ENCODE measurements at places on chromosomes 1 and 21.

GRCh38 chr1:24151175-24151533, 8.2 kb upstream of the IL22RA1 start:
- DNase-seq, result peak; percentile 86

DNA sequence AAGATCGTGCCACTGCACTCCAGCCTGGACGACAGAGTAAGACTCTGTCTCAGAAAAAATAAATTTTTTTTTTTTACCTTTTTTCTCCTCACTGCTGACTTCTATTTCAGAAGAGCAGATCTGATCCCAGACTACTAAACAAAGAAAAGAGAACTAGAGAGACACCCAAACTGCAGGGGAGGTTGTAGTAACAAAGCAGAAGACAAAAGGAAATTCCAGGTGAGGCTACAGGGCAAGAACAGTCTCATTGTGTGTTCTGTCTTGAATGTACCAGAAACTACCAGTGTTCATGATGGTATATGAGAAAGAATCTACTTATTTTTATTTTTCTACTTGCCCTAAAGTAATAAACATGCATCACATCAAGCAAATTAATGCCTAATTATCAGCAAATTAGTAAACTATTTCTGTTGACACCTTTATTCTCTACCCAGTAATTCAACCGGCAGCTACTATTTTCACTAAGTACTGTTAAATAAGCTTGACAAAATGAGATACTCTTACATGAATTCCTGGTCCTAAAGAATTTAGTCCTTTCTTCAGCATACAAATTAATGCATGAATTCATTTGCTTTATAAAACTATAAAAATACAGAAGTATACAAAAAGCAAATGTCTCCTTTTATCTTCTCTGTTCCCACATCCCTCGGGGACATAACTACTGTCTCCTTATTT, 40.6 kb downstream of the ARID4B start:
- no peak for DNase-seq

DNA sequence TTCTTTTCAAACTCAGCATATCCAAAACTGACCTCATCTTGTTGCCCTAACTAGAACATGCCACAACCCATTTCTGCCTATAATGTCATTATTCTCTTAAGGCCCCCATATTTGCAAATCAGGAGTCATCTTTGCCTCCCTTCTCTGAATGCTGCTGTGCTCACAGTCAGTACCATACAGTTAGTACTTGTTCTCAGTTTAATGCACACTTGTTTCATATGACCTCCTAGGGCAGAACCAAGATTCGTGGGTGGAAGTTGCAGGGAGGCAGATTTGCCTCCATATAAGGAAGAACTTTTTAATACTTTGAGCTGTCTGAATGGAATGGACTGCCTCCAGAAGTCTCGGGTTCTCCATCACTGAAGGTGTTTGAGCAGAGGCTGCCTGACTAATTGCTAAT, 9.2 kb downstream of the CAP1 start:
- no peak for DNase-seq

DNA sequence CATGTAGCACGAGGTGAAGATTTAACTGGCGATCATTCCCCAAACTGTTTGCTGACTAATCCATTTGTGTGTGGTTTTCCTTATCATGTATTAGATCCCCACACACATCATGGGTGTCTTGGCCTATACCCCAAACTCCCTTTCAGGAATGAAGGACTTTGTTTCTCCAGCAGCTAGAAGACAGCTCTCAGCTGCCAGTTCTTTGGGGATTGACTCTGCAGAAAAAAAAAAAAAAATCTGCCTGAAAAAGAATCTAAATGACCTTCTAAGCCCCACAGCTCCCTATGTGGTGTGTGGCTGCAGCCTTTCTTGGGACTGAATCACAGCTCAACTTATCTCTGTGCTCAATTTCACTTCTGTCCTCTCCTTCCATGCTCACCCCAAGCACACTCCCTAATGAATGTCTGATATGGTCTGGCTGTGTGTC, 256.3 kb upstream of the DUSP10 start:
- DNase-seq, result no peak

DNA sequence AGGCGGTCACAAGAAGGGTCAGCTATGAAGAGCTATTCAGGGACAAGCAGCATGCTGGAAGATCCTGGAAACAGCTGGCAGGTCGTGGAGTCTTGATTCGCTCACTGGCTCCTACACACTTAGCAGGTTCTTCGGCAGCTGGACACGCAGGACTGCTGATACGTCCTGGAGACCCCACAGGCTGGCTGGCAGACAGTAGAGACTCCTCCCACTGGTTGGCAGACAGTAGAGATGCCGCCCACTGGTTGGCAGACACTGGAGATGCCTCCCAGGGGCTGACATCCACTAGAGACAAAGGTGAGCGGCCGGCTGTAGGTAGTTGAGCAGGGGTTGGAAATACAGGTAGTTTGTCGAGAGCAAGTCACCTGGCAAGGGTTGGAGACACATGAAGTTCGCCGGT, 466 bp downstream of the KRTAP11-1 start:
- DNase-seq, result no peak

DNA sequence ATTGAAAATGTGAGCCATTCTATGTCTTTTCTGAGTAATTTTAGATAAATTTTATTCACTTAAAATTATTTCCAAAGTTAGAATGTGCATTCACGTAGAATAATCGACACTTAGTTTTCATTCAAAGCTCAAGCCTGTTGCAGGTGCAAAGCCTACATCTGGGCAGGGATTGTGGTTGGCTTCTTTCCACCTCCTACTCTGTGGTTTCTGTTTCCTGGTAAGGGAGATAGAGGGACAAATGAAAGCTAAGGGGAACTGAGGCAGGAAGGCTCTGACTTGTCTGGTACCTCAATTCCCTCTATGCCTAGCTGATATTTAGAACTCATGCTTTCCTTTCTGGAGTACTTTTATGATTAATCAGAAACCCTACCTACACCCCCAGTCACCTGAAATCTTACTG, 251.2 kb upstream of the DPYD start:
- no peak for DNase-seq

DNA sequence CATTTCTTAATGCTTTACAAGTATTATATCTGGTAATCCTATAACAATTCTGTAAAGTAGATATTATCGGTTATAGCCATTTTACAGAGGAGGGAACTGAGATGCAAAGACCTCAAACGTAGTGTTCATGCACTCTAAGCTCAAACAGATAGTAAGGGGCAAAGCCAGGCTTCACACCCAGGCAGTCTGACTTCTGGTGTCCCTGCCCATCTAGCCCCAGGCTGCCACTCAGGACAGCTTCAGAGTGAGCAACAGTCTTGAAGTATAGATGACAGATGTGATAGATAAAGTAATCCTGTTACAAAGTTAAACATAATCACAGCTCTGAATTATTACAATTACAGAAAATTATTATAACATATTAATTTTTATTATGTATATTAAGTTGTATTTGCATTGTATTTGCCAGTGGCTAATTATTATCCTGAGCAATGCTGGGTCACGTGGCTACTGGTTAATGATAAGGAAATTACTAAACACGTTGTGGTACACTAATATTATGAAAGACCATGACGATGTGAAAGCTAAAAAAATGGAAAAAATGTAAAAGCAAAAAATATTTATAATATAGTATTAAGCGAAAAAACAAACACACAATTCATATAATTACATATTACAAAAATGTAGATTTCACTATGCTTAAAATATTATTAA, 6.1 kb upstream of the TRAF3IP3 start:
- peak; percentile 18 for DNase-seq

DNA sequence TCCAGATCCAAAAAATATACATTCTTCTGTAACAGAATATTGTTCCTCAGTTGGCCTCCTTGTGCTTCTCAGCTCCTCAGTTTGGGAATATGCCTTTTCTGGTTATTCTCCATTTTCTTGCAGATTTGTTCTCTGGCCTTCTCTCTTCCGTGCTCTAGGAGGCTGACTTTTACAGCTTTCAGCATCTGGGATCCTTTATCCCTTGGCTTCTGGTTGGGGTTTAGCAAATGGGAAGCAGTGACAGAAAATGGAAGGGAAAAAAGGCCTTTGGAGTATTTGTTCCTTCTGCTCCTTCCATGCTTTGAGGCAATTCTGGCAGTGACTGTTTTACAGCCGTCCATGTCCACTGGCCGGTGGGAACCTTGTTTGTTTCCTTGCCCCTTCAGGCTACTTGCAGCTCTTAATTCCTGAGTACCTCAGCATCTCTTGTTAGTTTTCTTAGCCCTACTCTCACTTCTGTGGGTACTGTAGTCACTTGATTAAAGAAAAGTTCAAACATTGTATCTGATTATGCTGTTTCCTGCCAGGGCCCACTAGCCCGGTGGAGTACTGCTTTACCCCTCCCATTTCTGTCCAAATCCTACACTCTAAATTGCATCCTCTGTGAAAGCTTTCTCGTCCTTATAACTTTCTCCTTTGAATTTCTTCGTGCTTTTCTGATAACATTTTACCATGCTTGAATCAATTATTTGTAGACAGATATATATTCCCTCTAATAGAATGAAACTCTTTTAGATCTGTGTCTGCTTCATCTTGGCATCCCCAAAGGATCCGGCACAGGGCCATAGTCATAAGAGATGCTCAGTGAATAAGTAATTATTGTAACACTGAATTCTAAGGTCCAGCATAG, 118.2 kb downstream of the OSBPL9 start:
- no peak for DNase-seq

DNA sequence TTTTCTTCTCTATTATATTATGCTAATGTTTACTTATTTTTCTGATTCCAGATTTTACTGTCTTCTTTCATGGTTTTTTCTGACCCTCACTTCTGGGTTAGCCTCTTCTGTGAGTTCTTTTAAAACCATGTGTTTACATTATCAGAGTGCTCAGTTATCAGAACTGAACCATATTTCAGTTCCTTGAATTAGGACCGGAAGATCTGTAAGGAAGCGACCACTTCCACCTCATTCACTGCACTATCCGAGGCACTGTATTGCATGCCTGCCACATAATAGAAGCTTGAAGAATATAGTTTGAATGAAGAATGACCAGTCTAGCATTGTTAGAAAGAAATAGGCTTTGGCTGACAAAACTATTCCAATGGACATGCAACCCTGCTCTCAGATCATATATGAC, 281.0 kb upstream of the DEPDC1 start:
- DNase-seq, result no peak

GRCh38 chr1:110455151-110455550, 4.2 kb downstream of the PROK1 start:
- DNase-seq, result no peak

GRCh38 chr21:38987633-38988508, 182.1 kb downstream of the ETS2 start:
- DNase-seq, result peak; percentile 68

- DNase-seq, result peak; percentile 77
These were observed 6.3 kb upstream of the KYAT3 start for GRCh38 chr1:88998716-88999115.

DNA sequence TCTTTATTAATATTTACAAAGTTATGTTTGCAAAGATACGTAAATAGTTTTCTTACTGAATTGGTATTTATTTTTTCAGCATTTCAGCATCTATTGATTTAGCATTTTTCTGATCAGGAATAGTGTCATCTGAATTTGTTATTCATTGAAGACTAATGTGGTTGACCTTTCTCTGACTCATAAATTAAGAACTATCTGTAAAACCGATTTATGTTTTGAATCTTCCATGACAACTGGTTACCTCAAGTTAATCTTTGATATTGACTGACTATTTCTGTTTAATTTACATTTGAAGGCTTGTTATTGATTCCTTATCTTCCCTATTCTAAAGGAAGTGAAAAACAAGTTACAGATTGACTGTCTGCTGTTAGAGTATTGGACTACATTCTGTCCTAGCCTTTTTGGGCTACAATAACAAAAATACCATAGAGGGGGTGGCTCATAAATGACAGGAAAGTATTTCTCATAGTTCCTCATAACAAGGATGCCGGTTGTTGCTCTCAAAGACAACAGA, 1131.4 kb downstream of the PLA2G4A start:
- DNase-seq, result no peak

- DNase-seq, result no peak
These were observed 83.6 kb downstream of the LRRC8D start for GRCh38 chr1:89904219-89904980.

GRCh38 chr1:212153635-212154034, 118.1 kb downstream of the DTL start:
- no peak for DNase-seq

GRCh38 chr1:17193222-17194132, 11.5 kb upstream of the PADI1 start:
- peak; percentile 36 for DNase-seq

- DNase-seq, result no peak
These were observed 43.7 kb upstream of the CDC42BPA start for GRCh38 chr1:227362039-227362438.

- no peak for DNase-seq
These were observed 31.1 kb downstream of the AK4 start for GRCh38 chr1:65179148-65179547.

DNA sequence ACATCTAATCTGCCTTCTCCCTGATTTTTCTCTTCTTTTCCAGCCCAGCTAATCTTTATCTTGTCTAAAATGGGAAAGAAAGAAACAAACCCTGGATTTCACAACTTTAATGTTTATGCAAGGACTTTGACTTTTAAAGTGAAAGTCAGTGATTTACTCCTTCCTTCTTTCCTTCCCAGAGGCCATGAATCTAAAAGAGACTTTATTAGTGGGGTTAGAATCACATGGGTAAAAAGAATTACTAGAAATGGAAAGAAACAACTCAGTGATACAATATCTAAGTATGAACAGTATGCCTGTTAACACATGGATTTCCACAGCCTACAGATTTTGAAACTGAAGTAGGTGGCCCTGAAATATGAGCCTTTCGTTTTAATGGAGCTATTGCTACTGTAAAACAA, 59.8 kb upstream of the KCNK2 start:
- DNase-seq, result no peak

DNA sequence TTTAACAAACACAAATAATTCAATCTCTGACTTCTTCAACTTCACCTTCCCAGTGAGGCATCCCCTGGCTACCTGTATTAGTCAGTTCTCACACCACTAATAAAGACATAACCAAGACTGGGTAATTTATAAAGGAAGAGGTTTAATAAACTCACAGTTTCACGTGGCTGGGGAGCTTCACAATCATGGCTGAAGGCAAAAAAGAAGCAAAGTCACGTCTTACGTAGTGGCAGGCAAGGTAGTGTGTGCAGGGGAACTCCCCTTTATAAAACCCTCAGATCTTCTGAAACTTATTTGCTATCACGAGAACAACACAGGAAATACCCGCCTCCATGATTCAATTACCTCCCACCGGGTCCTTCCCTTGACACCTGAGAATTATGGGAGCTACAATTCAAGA, 478.5 kb downstream of the ADGRL2 start:
- no peak for DNase-seq

DNA sequence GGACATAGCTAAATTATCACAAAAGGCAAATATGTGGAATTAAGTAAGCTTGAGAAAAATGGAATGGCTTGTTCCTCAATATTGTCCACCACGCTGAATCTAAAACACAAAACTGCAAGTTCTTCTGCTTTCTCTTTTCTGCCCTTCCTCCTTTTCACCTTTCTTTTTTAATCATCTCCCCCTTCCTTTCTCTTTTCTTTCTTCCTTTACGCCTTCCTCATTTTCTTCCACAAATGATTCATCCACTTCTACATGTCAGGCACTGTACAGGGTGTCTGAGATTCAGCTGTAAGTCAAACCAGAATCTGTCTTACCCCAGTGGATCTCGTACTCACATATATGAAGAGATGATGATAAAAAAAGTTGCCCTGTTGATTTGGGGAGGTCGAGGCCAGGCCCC, 1182.5 kb downstream of the MRPL39 start:
- DNase-seq, result no peak

GRCh38 chr1:181141431-181141910, 53.0 kb downstream of the IER5 start:
- peak; percentile 82 for DNase-seq

- peak; percentile 54 for DNase-seq
These were observed 15.7 kb upstream of the HLCS start for GRCh38 chr21:36981977-36982700.
